Osteocyte (in vitro differentiated cells): ENCODE measurements at places on chromosomes 1 and 21. TPM values are rescaled to one million over a fixed set of nuclear protein-coding genes. Genes with fewer than 3 reads are reported as not detected.

DNA sequence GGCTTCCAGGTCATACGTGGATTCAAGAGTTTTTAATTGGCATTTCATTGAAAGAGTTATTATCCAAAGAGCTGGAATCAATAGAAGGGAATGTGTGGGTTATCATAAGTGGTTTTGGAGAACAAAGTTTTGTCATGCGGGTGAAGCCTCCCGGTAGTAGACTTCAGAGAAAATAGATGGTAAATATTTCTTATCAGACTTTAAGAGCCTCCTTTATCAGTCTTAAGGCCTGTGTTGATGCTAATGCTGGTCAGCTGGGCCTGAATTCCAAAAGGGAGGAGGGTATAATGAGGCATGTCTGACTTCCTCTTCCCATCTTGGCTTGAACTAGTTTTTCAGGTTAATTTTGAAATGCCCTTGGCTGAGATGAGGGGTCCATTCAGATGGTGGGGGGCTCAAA is 89.7 kb downstream of the ITSN1 start:
- no peak for DNase-seq

DNA sequence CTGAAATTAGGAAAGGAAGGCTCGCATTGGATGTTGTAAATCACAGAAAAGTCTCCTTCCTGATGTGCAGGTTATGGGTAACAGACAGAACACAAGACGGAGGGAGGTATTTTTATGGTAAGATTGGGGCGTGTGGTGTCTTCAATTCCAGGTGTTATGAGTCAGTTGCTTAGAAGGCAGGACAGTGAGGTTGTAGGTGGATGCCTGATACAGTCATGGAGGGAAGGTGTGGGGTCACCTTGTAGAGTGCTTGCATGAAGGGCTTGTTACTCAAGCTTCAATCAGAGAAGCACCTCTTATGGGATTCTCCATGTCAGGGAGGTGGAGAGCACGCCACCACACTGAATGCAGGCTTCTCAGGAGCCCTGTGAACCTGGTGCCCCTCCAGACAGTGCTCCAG is 63.1 kb downstream of the C1orf21 start:
- no peak for DNase-seq

The LMOD1 gene
- total RNA-seq = 15.1 and 15.9 TPM in 2 replicates

DNA sequence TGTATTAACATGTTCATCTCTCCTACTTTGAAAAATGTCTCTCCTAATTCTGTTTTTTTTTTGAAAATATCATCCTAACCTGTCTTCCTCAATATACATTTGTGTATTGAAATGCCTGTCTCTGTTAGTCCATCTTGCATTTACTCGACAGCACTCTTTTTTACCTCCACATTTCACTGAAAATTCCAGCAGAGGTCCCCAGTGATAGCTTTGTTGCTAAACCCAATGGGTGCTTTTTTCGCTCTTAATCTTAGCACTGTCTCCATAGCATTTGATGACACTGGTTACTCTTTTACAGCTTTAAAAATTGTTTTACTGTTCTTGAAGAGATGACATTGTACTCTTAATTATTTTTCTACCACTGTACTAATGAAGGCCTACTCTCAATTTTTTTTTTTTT is 10.8 kb downstream of the OSBPL9 start:
- DNase-seq = no peak

GRCh38 chr1:198088360-198089071 is 68.3 kb upstream of the NEK7 start:
- no peak for DNase-seq

GRCh38 chr1:38456531-38456876 is 403.1 kb downstream of the RRAGC start:
- no peak for DNase-seq
